Tibial nerve (tissue), 4 donors: ENCODE measurements at places on chromosomes 13 and 19. TPM values are rescaled to one million over a fixed set of nuclear protein-coding genes. Genes with fewer than 3 reads are reported as not detected.

FUT2 gene
- total RNA-seq: 0.44 TPM

- peaks cover 96% of the 10 kb centered on the region for H3K27me3 ChIP-seq
- DNase-seq: no peak
- no peak overlapping the region for H3K4me3 ChIP-seq
- peaks cover 19% of the 10 kb centered on the region for H3K4me1 ChIP-seq
- H3K36me3 ChIP-seq: no peaks in the 10 kb centered on the region
Measured at GRCh38 chr19:3282155-3282554, 57.7 kb downstream of the CELF5 start.

DNA sequence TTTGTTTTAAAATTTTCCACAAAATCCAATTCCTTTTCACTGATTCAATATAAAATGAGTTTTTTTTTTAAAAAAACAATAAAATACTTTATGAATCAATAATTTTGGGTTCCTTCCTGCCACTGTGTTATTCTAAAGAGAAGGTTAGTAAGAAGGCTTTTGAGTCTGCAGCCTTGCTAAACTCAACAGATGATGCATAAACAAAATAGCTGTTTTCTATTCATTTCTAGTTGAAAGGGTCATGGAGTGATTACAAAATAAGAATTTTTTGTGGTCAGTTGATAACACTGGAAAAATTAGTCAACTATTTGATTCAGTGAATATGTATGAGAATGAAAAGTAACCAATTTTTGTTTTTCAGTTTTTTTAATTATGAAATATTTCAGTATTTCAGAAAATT is 169.9 kb downstream of the VWA8 start:
- H3K27ac ChIP-seq: no peak overlapping the region
- no peak for DNase-seq
- no peaks in the 10 kb centered on the region for H3K4me1 ChIP-seq
- H3K36me3 ChIP-seq: peaks cover 26% of the 10 kb centered on the region
- H3K4me3 ChIP-seq: no peak overlapping the region
- H3K27me3 ChIP-seq: no peaks in the 10 kb centered on the region

DNA sequence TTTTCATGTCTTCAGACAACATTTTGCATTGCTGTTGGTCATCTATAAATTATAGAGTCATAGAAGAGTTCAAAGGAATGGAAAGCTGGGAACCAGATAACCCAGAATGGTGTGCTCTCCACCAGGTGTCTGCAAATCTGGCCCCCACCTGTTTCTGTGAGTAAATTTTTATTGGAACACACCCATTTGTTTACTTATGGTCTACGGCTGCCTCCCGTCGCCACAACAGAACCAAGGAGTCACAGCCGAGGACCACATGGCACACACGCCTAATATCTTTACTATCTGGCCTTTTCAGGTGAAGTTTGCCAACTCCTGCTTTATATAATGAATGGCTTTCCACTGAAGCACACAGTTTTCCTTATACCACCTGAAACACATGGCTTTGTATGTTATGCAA is 58.2 kb downstream of the EFNB2 start:
- peaks cover 12% of the 10 kb centered on the region for H3K4me1 ChIP-seq

- H3K4me1 ChIP-seq: no peaks in the 10 kb centered on the region
- no peak overlapping the region for H3K27ac ChIP-seq
- no peak overlapping the region for H3K4me3 ChIP-seq
- no peaks in the 10 kb centered on the region for H3K36me3 ChIP-seq
Measured at GRCh38 chr13:99721606-99722337, 220.5 kb downstream of the TM9SF2 start.

GRCh38 chr19:31890230-31890629 is 455.2 kb upstream of the ZNF507 start:
- H3K27me3 ChIP-seq: no peaks in the 10 kb centered on the region
- H3K4me1 ChIP-seq: no peaks in the 10 kb centered on the region
- H3K4me3 ChIP-seq: no peak overlapping the region
- DNase-seq: no peak

DNA sequence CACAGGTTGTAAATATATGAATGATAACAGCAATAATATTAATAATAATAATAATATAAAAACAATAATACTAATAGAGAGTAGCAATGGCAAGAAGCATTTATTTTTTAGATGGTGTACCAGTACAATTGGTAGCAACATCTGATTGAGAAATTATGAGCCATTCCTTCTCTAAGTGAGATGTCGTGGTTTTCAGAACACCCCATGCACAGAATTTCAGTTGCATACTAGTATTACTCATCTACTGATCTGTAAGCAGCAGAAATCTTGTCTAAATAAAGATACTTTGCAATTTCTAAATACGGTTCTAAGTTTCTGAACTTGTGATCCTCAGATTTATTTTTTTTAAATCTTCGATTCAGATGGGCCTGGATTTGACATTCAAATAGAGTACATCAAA is 788.0 kb upstream of the ATXN8OS start:
- no peaks in the 10 kb centered on the region for H3K4me1 ChIP-seq
- no peaks in the 10 kb centered on the region for H3K27me3 ChIP-seq
- H3K27ac ChIP-seq: no peak overlapping the region
- no peak overlapping the region for H3K4me3 ChIP-seq

DNA sequence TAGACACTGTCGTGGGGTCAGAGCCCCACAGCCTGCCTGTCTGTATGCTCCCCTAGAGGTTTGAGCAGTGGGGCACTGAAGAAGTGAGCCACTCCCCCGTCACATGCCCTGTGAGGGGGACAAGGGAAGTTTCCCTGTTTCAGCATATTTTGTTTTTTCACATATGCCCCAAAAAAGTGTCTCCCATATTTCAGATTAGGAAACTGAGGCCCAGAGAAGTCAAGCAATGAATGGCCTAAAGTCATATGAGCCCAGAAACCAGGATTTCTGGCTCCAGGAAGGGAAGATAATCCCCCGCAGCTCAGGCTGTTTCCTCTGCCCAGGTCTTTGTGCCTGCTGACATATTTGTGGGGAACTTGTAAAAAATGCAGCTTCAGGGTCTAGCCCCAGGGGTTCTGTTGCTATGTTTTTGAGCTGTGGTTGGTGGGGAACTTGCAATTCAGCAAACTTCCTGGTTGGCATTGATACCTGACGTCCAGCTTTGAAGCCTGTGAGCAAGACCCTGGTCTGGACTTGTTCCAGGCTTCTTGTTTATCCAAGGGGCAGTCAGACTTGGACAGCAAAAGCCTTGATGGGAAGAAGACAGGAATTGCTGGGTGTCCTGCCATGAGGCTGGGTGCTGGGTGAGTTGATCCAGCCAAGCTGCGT is 9.5 kb downstream of the RASL11A start:
- no peak for DNase-seq
- H3K27me3 ChIP-seq: no peaks in the 10 kb centered on the region
- no peaks in the 10 kb centered on the region for H3K4me1 ChIP-seq
- H3K27ac ChIP-seq: no peak overlapping the region

DNA sequence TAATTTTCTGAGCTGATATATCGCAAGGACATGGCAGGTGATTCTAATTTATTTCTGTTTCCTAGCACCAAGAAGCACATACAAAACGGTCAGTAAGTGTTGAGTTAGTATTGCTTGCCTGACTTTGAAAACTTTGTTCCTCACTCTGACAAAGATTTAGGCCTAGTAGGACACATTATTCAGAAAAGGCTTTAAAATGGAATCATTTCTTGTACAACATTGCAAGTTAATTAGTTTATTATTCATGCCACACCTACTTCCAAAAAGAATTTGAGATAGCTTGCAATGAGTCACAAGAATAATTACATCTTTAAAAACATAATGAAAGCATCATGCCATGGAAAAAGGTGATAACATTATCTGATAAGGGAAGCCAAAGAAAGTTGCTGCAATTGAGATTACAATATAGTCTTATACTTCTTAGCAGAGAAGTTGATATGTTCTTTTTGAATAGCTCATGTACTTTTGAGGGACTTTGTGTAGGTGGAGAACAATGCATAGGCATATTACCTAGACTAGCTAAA is 474.2 kb downstream of the KLF5 start:
- no peak overlapping the region for H3K27ac ChIP-seq
- no peak for DNase-seq
- no peaks in the 10 kb centered on the region for H3K27me3 ChIP-seq
- no peak overlapping the region for H3K4me3 ChIP-seq
- no peaks in the 10 kb centered on the region for H3K36me3 ChIP-seq

PGLYRP2 gene
- not detected for total RNA-seq

- H3K27ac ChIP-seq: no peak overlapping the region
- no peaks in the 10 kb centered on the region for H3K36me3 ChIP-seq
- no peak for DNase-seq
- H3K4me3 ChIP-seq: no peak overlapping the region
Measured at GRCh38 chr13:54078271-54078870, 1049.8 kb downstream of the OLFM4 start.

GRCh38 chr13:99359528-99359927 is 52.3 kb upstream of the GPR183 start:
- no peak overlapping the region for H3K27ac ChIP-seq
- no peak for DNase-seq
- no peak overlapping the region for H3K4me3 ChIP-seq
- no peaks in the 10 kb centered on the region for H3K27me3 ChIP-seq
